ENCODE measurements at places on chromosomes 5 and 9.
A peak's percentile ranks its signal among the peaks of the same experiment; 100 is the strongest.

DNA sequence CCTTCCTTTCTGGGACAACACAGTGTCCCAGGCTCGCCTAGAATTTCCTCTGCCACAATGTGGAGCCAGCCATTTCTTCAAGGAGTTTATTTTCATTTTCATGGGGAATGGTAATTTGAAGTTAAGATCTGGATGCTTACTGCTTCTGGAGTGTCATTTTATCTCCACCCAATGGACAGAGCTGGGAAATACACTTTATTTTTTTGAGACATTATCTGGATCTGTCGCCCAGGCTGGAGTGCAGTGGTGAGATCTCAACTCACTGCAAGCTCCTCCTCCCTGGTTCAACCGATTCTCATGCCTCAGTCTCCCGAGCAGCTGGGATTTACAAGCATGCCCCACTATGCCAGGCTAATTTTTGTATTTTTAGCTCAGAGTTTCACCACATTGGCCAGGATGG, 12.7 kb upstream of the THG1L start:
- no peaks in the 10 kb centered on the region for H3K27me3 ChIP-seq
- peak overlapping the region; percentile 33 for H3K4me3 ChIP-seq
- no peak for DNase-seq
- peaks cover 7% of the 10 kb centered on the region for H3K36me3 ChIP-seq

DNA sequence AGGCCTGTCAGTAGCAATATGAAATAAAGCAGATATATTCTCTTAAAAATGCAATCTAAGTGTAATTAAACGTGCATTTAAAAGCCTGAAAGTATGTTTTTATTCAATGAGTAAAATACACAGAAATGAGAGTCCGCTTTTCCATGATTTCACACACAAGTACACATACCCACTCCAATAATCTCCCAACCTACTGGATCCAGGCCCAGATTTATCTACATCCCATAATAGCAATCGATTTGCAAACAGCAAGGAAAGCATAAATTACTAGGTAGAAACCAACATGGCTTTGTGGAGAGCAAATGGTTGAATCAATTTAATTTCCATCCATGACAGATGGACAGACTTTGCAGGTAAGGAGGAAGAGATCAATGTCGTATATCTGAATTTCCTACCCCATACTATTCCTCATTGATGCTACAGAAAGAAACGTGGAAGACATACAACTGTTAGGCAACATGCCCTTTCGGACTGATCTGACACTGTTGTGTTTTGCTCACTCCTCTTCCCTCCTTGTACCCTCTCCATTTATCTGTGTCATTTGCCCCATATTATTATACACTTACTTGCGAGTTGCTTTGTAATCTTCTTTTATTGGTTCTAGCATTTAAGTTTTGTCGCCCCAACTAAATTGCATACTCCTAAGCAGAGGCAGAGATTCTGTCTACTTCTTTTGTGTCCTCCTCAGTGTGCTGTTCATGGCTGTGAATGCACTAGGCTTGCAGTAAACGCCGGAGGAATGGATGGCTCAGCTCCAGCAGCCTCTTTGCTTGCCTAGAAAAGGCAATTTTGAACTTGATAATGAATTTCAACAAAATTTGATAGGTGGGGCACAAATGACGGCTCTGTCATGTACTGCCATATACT, 133.6 kb downstream of the NFIB start:
- no peak overlapping the region for H3K4me3 ChIP-seq
- no peak for DNase-seq
- no peaks in the 10 kb centered on the region for H3K27me3 ChIP-seq
- no peaks in the 10 kb centered on the region for H3K36me3 ChIP-seq
- no peak overlapping the region for H3K27ac ChIP-seq

DNA sequence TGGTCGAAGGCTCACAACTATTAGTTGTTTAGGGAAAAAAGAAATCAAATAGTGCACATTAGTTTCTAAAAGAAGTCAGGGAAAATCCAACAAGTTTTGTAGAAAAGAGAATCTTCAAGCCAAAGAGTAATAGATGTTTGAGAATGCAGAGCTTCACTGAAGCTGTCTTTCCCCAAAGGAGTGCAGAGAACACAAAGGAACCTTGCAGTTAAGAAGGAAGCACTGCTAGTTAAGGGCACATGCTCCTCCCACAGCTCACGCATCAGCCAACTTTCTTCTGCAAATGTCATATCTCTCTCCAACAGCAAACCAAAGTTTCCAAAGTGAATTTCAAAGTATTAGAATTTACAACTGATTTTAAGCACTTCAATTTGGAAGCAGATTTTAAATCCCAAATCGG, 116.4 kb upstream of the FST start:
- no peaks in the 10 kb centered on the region for H3K4me1 ChIP-seq
- H3K27me3 ChIP-seq: no peaks in the 10 kb centered on the region
- DNase-seq: no peak
- H3K36me3 ChIP-seq: no peaks in the 10 kb centered on the region
- H3K27ac ChIP-seq: no peak overlapping the region

GRCh38 chr9:129007766-129008468, 20.2 kb downstream of the SH3GLB2 start:
- DNase-seq: no peak
- no peak overlapping the region for H3K4me3 ChIP-seq
- no peaks in the 10 kb centered on the region for H3K4me1 ChIP-seq
- peaks cover 23% of the 10 kb centered on the region for H3K36me3 ChIP-seq
- no peaks in the 10 kb centered on the region for H3K27me3 ChIP-seq

DNA sequence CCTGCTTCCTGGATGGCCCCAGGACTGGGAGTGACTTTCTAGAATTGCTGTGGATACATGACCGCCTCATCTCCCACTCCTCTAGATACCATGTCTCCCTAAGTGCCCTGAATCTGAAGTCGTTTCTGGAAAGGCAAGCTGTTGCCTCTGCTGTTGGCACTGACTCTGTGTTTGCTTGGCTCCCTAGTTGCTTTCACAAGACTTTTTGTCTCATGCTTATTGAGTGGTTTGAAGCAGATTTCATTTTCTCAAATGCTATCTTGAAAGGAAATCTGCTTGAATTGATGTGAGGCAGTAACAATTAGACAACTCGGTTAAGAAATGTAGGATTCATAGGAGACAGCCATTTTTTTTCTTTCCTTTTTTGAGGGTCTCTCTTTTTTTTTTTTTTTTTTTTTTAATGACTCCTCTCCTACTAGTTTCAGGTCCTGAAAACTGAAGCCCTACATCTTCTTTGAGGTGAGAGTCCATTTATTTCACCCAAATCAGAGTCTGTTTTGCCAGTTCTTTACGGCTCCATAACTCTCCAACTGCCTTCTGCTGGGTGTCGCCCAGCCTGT, 65.9 kb downstream of the PRDM6 start:
- H3K27ac ChIP-seq: no peak overlapping the region
- no peaks in the 10 kb centered on the region for H3K36me3 ChIP-seq
- H3K4me1 ChIP-seq: no peaks in the 10 kb centered on the region

DNA sequence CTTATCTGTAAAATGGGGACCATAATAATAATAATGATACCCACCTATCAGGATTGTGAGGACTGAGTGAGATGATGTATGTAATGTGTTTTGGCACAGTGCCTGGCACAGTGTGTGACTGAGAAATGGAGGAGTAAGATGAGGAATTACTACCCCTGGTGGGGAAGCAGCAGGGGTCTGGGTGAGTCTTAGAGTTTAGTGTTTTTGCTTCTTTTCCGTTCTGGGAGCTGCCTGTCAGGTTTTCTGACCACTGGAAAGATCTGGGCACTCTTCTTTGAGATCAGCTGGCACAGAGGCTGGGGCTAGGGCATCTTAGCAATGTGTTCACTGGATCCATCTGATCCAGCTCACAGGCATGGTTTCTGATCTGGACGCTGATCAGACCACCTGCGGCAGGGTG, 8.5 kb downstream of the LCP2 start:
- peaks cover 96% of the 10 kb centered on the region for H3K36me3 ChIP-seq
- H3K27ac ChIP-seq: peak overlapping the region; percentile 88
- peaks cover 99% of the 10 kb centered on the region for H3K4me1 ChIP-seq

DNA sequence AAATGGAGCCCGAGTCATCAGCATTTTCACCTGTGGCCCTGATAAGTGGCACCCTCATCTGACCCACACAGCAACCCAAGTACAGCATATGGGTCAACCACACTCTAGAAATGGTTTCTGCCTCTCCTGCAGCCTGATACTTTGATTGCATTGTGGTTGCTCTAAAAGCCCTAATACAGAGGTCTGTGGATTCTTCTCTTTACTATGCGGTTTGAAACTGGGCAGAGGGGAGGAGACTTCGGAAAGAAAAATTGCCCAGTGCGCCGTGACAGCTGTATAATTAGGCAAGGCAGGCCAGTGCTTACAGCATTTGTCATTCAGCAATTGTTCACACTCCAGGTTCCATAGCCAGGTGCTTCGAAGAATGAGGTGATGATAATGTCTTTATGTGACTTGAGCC, 361.0 kb downstream of the NFIB start:
- H3K27ac ChIP-seq: no peak overlapping the region
- no peak overlapping the region for H3K4me3 ChIP-seq
- H3K36me3 ChIP-seq: no peaks in the 10 kb centered on the region
- H3K4me1 ChIP-seq: no peaks in the 10 kb centered on the region
- no peaks in the 10 kb centered on the region for H3K27me3 ChIP-seq

DNA sequence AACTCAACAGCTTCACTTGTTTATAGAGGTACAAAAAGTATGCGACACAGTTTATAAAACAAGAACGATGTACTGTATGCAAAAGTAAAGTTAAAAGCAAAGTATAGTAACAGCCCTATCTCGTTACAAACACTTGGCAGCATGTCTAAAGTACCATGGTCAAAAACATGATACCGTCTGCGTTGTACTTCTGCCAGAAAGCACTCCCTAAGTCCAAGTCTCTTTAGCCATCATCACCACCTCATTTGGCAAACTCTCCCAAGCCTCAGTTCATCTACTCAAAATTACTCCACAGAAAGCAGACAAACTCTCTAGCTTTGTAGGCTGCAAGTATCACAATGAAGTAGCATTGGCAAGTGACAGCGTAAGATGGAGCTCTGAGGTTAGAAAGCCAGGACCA, 73.4 kb downstream of the NFIB start:
- no peaks in the 10 kb centered on the region for H3K36me3 ChIP-seq
- H3K4me3 ChIP-seq: no peak overlapping the region
- no peak for DNase-seq
- H3K4me1 ChIP-seq: no peaks in the 10 kb centered on the region

DNA sequence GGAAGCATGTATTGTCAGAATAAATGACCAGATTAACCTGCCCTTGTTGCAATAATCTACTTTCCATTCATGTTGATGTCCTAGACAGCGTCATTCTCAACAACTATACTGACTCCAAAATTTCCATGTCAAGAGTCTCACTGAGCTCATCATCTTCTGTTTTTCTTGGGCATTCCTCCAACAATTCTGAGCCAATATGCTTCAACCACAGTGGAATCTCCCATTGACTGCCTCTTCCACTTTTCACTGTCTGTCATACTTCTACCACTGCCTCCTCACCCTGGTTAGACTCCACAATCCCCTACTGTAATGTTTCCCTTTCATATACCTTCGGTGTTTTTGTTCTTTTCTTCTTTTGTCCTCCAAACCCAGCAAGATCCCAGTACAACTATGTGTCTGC, 162.8 kb downstream of the TLE1 start:
- H3K4me3 ChIP-seq: no peak overlapping the region
- no peaks in the 10 kb centered on the region for H3K27me3 ChIP-seq
- no peak for DNase-seq
- no peaks in the 10 kb centered on the region for H3K4me1 ChIP-seq

GRCh38 chr5:38465061-38465460, 91.4 kb downstream of the LIFR start:
- H3K4me3 ChIP-seq: no peak overlapping the region
- DNase-seq: no peak
- H3K27ac ChIP-seq: no peak overlapping the region
- H3K27me3 ChIP-seq: peaks cover 31% of the 10 kb centered on the region
- H3K4me1 ChIP-seq: peaks cover 5% of the 10 kb centered on the region

GRCh38 chr9:134059188-134059641, 8.6 kb downstream of the BRD3 start:
- DNase-seq: no peak
- peaks cover 8% of the 10 kb centered on the region for H3K36me3 ChIP-seq
- no peak overlapping the region for H3K27ac ChIP-seq
- H3K4me3 ChIP-seq: no peak overlapping the region

DNA sequence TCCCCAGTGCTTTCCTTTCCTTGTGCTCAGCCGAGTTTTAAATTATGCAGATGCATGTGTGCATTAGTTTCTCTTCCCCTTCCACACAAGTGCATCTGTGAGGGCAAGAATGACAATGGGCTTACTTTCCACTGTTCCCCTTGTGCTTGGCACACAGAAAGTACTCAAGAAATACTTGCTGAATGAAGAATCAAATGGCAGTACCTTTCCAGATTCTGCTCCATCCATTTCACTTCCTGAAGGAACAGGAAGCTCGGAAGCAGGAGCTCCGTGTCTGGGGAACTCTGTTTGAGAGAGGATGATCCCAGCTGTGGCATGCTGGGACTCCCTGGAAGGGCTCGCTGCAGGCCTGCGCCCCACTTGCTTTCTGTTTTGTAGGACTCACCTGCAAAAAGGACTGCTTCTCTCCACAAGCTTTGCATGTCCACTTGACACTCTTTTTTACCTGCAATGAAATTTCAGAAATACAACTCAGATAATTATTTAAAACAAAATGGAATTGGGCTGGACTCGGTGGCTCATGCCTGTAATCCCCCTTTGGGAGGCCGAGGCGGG, 5.5 kb downstream of the MRNIP start:
- DNase-seq: no peak
- peaks cover 3% of the 10 kb centered on the region for H3K4me1 ChIP-seq
- no peaks in the 10 kb centered on the region for H3K27me3 ChIP-seq
- no peak overlapping the region for H3K27ac ChIP-seq
- peaks cover 18% of the 10 kb centered on the region for H3K36me3 ChIP-seq

- H3K27me3 ChIP-seq: peaks cover 12% of the 10 kb centered on the region
- H3K36me3 ChIP-seq: no peaks in the 10 kb centered on the region
- no peaks in the 10 kb centered on the region for H3K4me1 ChIP-seq
- H3K4me3 ChIP-seq: no peak overlapping the region
Observed at GRCh38 chr9:90046317-90046861, 441.6 kb downstream of the GADD45G start.

DNA sequence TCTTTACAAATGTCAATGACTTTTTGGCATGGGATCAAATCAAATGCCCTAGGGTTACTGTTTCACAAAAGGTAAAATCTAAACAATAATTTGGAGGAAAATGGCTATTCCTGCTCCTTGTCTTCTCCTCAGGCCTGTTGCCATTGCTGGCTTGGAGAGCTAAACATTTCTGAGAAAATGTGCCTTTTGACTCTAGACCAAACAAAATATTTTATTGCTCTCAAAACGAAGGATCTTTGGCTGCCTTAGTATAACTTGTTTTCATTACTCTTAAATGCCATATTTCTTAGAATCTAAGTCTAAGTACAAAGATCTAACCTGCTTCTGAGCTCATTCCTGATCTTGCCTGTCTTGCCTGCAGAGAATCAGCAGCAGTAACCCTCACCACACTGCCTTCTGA, 116.6 kb downstream of the MUSK start:
- no peak for DNase-seq
- H3K4me3 ChIP-seq: no peak overlapping the region
- H3K36me3 ChIP-seq: no peaks in the 10 kb centered on the region
- no peaks in the 10 kb centered on the region for H3K27me3 ChIP-seq
- no peaks in the 10 kb centered on the region for H3K4me1 ChIP-seq
- H3K27ac ChIP-seq: no peak overlapping the region

DNA sequence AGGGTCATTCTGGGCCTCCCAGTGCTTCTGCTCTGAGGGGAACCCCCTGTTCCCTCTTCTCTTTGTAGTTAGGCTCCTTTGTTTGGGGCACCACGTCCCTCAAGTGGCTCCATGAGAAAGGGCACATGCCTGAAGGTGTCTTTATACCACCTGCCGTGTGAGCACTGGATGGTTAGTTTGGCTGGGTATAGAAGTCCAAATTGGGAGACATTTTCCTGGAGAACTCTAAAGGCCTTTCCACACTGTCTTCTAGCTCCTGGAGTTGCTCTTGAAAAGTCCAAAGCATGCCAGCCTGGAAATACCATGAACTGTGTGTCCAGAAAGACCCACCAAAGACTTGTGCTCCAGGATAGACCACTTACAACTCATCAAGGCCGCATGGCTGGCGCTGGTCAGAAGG, 11.1 kb upstream of the CCDC187 start:
- H3K4me1 ChIP-seq: peaks cover 16% of the 10 kb centered on the region
- H3K36me3 ChIP-seq: peaks cover 25% of the 10 kb centered on the region
- DNase-seq: no peak
